ENCODE measurements at places on chromosomes 2 and 18.
A peak's percentile ranks its signal among the peaks of the same experiment; 100 is the strongest.

DNA sequence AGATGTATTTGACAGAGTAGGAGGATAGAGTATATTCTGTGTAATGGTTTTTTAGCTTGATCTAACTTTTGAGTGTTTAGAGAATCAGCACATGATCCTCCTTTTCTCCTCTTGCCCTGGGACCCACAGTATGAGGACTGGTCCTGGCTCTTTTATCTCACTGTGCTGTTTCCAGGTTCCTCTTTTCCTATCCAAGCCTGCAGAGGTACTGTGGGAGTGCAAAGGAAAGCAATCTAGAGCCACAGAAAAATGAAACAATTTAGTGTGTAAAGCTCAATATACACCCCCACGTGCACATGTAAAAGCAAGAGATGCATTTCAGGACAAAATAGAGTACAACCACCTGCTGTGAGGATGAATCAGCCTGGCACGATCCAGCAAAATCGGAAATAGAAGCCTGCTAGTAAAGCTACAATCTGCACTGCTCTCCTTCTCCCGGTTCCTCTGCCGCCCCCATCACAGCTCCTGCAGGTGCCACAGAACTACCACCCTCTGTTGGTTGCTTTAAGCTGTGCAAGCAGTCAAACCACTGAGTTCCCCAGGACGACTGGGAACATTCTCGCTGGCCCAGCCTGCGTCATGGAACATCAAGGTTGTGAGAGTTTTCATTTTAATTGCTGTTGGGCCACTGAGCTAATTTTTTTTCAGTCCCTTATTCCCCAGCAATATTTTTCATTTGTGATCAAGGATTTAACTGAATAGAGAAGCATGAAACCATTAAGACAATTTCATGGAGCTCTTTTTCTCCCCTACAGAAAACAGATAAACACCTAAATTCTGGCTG, 47.8 kb upstream of the MAPRE3 start:
- DNase-seq: no peak

GRCh38 chr2:160389875-160390274, 103.7 kb downstream of the RBMS1 start:
- no peak for DNase-seq

DNA sequence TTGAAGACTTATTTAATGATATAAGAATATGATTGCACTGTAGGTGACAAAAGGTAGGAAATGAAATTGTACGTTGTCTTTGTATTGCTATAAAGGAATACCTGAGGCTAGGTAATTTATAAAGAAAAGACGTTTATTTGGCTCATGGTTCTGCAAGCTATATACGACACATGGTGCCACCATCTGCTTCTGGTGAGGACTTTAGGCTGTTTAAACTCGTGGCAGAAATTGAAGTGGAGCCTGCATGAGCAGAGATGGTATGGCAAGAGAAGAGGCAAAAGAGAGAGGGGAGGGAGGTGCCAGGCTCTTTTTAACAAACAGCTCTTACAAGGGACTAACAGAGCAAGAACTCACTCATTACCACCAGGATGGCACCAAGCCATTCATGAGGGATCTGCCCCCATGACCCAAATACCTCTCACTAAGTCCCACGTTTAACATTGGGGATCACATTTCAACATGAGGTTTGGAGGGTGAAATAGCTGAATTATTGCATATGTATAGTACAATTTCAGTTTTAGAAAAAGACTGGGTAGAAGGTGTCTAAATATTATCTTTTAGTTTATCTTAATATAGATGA, 86.8 kb downstream of the GULP1 start:
- DNase-seq: no peak

GRCh38 chr2:23009545-23010149, 375.3 kb upstream of the KLHL29 start:
- DNase-seq: no peak

DNA sequence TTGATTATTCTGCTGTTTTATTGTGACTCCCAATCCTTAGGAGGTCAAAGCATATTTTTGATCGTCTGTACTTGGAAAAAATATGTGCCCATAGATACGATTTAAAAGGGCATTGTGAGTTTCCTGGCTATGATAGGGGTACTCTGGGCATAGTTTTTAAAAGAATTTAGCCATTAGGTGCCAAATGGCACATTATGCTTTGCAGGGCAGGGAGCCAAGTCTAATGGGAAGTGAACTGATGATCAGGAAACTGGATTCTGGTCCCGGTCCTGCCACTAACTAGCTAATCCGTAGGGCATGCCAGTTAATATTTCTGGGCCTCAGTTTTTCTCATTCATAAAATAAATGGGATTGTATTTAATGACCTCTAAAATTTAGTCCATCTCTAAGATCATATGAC, 189.3 kb downstream of the LTBP1 start:
- no peak for DNase-seq

- no peak for DNase-seq
These were observed 421.5 kb upstream of the MEIS1 start for GRCh38 chr2:66013456-66013855.

GRCh38 chr2:22579341-22579740, 805.6 kb upstream of the KLHL29 start:
- DNase-seq: no peak

- peak; percentile 10 for DNase-seq
These were observed at the start of gene DNMT3A for GRCh38 chr2:25341753-25342371. TSS of gene DNMT3A (minus strand) at chr2:25341925. CDS start at chr2:25313984, 27,941 bp downstream.

DNA sequence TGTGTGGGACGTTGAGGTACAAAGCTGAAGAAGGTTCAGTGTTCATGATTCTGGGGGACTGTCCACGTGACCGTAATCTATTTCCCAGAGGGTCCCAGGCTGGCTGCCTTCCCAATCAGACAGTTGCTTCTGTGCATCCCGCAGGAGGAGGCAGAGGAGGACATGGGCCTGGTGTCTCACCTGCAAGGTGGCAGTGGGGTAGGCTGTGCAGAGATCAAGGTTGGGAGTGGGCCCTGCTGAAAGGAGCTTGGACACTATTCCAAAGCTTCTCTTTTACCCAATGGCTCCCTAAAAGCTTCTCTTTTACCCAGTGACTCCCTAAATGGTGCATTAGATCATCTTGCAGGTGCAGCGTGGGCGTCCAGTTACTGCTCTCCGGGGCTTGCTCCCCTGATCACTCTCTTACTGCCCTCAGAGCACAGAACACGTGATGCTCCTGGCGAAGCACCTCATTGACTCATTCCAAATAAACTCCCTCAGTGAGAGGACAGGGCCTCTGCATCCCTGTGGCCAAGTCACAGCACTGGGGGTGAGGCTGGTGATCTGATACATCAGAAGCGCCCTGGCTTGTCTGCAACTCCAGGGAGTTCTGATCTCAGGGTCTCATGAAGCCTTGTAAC, 41.5 kb downstream of the RNF144A start:
- no peak for DNase-seq

DNA sequence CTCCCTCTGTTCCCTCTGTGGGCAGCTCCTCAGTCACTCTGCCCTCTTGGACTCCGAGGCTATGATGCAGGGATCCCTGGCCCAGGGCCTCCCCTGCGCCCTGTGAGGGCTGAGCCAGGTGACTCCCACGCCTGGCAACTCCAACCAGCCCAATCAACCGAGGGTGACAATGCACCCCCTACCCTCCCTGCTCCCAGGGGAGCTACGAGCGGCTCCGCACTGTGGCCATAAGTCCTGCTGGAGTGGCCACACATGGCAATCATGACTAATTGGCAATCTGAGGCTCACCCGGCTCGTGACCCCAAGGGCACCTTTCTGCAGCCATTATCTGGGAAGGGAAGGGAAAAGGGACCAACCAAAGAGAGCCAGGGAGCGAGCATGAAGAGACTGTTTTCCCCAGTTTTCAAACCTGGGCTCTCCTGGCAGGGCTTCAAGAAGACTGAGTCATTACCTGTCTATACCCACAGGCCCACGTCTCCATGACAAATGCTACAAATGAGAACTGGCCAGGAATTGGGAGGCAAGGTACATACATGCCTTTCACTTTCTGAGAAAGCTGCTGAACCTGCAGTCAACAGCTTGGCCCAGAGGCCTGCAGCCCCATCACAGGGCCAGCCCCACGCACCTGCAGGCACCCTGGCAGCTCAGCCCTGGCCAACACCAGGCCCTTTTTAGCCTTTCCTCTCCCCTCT, 45.1 kb downstream of the RPL31 start:
- DNase-seq: no peak

DNA sequence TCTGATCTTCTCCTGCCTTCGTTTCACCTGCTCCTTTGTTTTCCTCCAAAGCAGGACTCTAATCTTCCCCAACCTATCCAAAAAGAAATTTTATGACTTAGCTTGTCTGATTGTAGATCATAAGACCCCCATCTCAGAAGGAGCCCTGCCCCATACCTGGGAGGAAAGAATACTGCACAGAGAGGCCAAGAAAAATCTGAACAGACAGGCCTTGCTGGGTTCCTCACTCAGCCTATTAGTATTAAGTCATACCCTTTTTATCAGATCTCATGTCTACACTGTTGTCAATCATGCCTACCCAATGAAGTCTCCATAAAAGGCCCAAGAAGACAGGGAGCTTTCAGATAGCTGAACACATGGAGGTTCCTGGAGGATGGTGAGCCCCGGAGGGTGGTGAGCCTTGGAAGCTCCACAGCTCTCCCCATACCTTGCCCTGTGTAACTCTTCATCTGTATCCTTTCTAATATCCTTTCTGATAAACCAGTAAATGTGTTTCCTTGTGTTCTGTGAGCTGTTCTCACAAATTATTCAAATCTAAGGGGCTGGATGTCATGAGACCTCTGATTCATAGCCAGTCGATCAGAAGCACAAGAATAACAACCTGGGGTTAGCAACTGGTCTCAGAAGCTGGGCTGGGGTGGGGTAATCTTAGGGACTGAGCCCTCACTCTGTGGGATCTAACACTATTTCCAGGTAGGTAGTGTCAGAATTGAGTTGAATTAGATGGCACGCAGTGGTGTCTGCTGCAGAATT, 108.8 kb downstream of the SPOPL start:
- DNase-seq: no peak

DNA sequence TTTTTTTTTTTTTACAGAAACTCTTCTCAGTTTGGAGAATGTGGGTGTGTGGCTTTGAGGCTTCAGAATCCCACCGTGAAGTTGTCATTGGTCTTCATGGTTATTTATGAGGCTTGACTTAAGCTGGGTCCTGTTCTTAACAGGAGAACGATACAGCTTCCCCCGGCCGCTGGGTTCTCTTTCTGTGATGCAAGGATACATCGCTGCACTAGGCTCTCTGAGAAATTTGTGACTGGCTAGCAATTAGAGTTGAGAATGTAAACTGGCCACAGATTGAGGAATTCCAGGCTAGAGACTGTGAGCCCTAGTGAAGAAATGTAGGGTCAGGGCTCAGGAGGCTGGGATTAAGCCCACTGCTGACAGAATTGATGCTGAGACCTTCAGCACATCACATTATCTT, 29.8 kb downstream of the MGAT5 start:
- no peak for DNase-seq

Data from DMS79 (cell line).